Right ventricle myocardium inferior (tissue), 1 donor: ENCODE measurements at places on chromosomes 16 and 17. TPM values are rescaled to one million over a fixed set of nuclear protein-coding genes. Genes with fewer than 3 reads are reported as not detected.

Gene ATP1B2
- 3.8 TPM for total RNA-seq

Gene BAIAP2
- 32.1 TPM for total RNA-seq

Gene DNASE1L2
- 0.49 TPM for total RNA-seq

Gene PYY
- total RNA-seq: not detected

- no peak for DNase-seq
Observed at GRCh38 chr17:81885869-81886548, 5.4 kb downstream of the ALYREF start.

DNA sequence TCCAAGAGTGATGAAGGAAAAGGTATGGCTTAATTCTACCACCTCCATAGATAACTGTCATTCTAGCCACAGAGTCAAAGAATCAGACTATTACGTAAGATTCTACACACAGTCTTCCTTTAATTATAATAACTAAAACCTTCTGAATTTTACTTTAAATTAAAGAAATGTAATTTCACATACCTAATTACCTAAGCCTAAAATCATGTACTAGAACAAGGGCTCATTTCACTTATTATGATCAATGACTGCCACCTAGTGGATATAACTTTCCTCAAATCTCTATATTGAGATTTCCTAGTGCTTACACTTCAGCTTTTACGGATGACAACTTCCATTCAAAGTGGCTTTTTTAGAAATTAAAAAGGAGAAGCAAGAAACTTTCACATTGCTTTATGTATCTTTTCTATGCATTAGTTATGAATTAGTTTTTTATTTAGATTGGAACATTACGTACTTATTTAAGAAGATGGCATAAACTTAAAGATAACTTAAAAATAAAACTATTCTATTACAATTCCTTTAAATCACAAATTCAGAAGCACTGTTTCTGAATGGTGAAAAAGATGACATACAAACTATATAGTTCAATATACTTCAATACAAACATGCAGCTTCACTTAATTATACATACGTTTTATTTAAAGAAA lies 18.2 kb upstream of the ABCA10 start:
- no peak for DNase-seq

DNA sequence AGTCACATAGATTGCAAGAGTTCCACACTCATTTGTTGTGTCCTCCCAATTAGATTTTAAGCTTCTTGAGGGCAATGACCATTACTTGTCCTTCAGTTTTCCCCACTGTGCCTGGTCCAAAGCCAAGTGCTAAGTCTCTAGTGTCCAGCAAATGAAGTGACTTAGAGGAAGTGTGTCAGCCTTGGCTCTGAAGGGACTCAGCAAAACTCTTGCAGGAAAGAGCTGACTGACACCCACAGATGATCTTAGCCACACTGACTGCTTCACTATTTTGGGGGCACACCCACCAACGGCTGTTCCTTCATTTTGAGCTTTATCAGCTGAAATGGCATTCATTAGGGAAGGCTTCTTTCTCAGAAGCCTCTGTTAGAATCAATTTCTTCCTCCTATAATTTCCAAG lies 358.1 kb downstream of the UTP18 start:
- no peak for DNase-seq

- DNase-seq: no peak
Observed at GRCh38 chr16:68764862-68765261, 27.8 kb downstream of the CDH1 start.

DNA sequence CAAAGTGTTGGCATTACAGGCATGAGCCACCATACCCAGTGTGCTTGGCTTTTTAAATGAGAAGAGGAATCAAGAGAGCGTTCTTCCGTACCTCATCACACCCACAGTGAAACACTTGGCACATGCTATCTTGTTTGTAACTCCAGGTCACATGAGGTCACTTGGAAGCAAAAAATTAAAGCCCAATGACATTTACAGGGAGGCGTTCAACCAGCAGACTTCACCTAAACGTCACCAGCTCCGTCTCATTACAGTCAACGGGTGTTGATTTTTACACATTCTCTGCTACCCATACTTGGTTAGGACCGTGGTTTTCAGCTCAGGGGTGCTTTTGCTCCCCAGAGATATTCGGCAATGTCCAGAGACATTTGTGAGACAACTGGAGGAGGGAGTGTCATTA lies 127.0 kb downstream of the XYLT1 start:
- DNase-seq: no peak

- no peak for DNase-seq
Observed at GRCh38 chr16:86380030-86380429, 130.3 kb upstream of the FOXF1 start.

- no peak for DNase-seq
Observed at GRCh38 chr16:24686678-24687077, 42.8 kb upstream of the TNRC6A start.

DNA sequence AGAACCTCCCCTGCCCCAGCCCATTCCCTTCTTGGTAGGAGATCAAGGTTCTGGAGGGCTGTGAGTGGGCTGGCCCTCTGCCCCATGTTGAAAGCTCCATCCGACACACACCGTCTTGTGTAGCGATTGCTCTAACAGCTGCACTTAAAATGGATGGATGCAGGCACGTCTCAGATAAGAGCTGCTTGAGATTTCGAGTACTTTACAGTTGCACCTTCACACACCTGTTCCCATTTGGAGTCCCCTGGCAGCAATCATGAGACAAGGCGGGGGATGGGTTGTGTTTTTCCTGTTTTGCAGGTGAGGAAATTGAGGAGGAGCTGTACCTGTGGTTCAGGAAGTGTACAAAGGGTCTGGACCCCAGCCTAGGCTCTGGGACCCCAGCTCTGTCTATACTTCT lies 25.6 kb upstream of the TAC4 start:
- no peak for DNase-seq

DNA sequence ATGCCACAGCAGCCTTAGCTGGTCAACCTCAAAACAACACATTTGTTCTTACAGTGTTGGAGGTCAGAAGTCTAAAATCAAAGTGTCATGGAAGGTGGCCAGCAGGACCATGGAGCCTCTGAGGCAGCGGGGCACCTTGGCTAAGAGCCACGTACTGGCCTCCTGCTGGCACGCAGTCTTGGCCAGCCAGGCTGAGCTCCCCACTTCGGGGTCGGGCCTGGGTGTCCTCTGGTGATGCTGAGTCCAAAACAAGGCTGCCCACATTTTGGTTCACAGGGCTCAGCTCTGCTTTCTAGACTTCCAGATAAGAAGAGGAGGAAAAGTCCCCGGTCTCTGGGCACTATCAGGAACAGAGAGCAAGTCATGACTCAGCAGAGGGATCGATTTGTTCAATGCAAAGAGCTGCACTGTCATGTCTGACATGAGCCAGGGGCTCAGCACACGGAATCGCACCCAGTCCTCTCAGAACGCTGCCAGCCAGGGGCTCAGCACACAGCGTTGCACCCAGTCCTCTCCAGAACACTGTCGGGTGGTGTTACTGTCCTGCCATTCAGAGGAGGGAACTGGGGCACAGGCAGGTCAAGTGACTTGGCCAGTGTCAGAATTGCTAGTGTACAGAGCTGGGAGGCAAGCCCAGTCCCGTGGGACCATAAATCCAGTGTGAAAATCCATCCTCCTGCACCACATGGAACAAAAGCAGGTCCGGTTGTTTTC lies 2.5 kb downstream of the LGALS9 start:
- DNase-seq: no peak

- no peak for DNase-seq
Observed at GRCh38 chr17:65554553-65555223, 6.8 kb downstream of the AXIN2 start.

DNA sequence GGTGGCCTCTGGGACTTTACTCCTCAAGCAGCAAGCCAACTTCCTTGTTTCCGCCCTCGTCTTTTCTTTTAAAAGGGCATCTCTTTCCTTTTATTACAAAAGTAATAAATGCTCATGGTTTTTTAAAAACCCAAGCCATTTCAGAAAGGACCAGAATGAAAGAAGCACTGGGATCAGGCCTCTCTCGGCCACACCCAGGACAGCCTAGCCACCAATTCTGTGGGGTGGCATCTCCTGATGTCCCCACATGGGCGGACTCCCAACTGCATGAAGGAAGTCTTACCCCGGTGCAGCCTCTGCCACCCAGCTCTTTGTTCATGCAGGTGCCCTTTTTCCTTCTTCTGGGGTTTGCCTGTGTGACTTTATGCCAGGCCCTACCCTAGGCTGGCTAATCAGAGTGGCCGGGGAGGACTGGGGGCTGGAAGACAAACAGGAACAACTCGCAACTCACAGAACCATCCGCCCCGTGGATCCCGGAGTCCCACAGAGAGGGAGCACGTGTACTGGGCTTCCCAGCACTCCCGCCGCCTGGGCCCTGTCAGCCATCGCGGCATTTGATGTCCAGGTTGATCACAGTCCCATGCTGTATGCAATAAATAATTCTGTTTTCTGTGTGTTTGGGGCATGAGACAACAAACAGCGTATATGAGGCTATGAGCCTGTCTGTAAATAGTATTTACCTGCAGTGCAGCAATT lies 2.6 kb upstream of the RASD1 start:
- DNase-seq: peak; percentile 57
